Islet precursor cell (in vitro differentiated cells): ENCODE measurements at places on chromosomes 11 and 22.

GRCh38 chr11:1309498-1310317 lies at the start of gene TOLLIP:
Gene TOLLIP, minus strand, starts transcription at chr11:1309632. Its CDS starts 134 bp downstream, at chr11:1309498.
- DNase-seq, result peak; percentile 97

- no peak for DNase-seq
Measured at GRCh38 chr22:50272044-50272802, 2.0 kb upstream of the MAPK11 start.

- DNase-seq, result no peak
Measured at GRCh38 chr11:120500414-120501071, 11.0 kb upstream of the GRIK4 start.

GRCh38 chr11:12016246-12016645 lies 7.8 kb upstream of the DKK3 start:
- DNase-seq, result no peak

DNA sequence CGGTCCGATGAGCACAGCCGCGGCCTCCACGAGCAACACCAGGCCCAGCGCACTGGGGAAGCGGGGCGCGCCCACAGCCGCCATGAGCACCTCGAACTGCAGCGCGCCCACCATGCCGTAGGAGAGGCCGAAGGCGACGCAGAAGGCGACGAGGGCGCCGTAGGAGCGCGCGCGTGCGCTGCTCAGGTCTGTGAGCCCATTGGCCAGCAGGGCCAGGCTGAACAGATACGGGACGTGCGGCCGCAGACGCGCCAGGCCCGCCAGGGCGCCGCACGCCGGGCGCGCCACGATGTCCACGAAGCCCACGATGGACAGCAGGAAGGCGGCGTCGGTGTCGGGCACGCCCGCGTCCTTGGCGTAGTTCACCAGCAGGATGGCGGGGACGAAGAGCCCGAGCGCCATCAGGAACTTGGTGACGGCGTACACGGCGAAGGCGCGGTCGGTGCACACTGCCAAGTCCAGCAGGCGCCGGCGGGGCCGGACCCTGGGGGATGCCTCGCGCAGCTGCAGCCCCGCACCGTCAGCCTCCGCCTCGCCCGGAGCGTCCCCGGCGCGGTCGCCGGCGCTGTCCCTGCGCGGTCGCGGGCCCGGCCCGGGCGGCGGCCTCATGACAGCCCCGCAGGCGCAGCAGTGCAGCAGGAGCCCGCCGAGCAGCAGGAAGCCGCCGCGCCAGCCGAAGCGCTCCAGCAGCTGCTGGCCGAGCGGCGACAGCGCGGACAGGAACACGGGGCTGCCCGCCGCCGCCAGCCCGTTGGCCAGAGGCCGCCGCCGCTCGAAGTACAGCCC lies 2.9 kb downstream of the SLC16A8 start:
- peak; percentile 72 for DNase-seq

- no peak for DNase-seq
Measured at GRCh38 chr11:79367844-79368243, 73.0 kb downstream of the TENM4 start.

DNA sequence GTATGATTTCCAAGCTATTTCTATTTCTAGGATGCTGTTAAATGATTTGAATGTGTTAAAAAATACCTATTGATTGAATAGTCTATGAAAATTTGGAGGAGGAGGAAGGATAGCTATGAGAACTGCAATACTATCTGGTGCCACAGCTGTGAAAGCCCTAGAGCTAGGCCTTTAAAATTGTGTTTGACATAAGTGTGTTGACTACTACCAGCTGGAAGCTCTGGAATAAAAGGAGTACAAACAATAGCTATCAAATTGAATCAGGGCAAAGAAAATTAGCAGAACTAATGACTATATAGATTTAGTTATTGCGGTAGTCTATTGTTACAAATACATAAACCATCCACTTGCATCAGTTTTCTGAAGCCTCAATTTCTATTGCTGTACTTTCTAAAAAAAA lies 124.8 kb upstream of the CNTN5 start:
- DNase-seq, result no peak

GRCh38 chr22:46824980-46825544 lies 62.6 kb downstream of the TBC1D22A start:
- DNase-seq, result no peak

DNA sequence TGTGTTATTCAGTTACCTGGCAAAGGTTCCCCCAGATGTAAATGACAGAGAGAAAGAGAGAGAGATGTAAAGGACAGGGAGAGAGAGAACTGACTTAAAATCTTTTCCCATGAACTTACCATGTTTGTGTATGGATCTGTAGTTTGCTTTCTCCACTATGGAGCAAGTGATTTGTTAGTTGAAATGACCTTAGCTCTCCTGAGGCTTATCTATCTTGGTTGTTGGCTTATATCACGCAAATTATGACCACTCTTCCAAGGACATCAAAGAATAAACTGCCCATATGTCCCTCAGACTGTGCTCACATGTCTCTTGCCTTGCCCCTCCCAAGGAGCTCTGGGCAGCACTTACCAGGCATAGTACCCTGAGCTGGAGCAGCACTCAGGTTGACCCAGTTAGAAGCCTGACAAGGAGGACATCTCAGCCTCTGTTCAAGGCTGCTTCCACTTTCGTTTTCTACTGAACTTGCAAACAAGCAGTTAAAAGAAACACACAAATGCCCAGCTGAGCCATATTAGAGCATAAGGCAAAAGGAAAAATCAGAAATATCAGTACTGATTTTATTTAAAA lies 95.3 kb upstream of the RCN1 start:
- no peak for DNase-seq

- DNase-seq, result no peak
Measured at GRCh38 chr11:114354076-114354475, 46.2 kb downstream of the C11orf71 start.

- DNase-seq, result peak; percentile 67
Measured at GRCh38 chr11:78019808-78020207, 3.3 kb downstream of the KCTD14 start.

DNA sequence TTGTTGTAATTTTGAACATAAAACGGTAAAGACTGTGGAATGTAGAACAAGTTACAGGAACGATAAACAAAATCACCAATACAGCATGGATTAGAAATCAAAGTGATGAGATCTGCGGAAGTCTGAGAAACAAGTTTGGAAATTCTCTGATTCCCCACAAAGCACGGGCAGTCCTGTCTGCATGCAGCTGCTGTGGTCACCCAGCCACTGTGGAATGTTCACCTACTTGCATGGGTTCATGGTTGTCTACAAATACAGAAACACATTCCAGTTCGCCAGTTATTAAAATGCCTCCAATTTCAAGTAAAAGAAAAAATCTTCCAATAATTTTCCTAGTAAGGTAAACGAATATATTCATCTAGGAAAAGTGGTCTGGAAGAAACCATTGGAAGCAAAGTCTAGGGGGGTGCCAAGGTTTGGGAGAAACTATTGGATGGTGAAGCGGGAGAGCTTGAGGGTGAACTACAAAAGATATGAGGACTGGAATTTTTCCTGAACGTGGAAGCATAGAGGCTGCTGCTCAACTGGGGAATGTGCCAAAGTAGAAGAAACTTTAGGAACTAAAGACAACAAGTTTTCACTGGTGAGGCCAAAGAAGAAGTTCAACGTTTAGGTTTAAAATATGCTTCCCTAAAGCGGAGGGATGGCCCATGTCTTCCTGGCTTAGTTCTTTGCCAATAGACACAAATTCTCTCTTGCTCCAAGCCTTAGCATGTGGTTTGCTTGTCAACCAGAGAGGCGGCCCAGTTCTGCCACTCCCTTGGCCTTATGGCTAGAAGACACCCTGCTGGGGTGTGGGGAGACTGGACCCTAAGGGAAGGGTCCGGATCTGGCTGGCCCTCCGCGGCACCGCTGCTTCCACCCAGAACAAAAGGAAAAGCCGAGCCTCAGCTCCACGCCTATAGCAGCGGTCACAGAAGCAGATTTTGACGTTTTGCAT lies 70.2 kb downstream of the CTTN start:
- DNase-seq, result no peak

DNA sequence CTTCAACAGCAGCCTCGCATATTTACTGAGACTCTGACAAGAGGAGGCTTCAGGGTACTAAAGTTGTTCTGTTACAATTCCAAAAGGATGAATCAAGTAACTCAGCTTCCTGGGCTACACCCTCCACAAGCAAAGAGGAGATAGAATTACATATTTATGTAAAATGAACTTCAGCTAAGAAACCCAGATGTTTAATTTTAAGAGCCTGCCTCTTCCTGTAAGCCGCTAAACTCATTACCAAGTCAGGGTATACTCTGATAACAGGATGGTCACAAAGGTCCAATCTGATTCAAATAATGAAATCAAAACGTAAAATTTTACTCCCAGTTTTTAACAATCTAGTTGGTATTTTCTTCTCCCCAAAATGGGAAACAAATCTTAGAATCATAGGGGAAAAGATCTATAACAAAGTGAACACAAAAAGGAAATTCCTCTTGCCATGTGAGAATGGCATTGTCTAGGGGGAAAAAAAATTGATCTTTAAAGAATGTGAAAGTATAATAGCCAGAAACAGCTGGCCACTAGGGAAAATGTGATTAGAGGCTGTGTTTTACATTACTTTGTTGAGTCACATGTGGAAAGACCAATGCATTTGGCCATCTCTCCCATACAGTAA lies 30.9 kb downstream of the CHEK2 start:
- DNase-seq, result no peak

GRCh38 chr11:62794201-62794775 lies 2.5 kb upstream of the TMEM223 start:
- peak; percentile 76 for DNase-seq

DNA sequence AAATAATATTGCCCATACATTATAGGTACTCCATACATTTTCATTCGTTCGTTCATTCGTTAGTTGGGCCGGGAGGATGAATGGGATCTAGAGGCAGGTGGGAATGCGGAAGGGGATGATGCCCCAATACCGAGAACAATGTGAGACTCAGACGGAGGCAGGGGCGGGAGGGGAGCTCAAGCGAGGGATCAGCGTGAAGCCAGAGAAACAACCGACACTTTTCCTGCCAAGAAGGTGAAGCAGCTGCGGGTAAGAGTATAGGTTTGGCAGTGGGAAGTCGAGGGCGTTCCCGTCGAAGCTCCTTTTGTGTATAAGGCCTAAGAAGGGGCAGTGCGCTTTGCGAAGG lies 1.1 kb upstream of the ARHGEF17 start:
- DNase-seq, result no peak

GRCh38 chr22:42928969-42929837 lies 72.1 kb upstream of the ARFGAP3 start:
- no peak for DNase-seq

DNA sequence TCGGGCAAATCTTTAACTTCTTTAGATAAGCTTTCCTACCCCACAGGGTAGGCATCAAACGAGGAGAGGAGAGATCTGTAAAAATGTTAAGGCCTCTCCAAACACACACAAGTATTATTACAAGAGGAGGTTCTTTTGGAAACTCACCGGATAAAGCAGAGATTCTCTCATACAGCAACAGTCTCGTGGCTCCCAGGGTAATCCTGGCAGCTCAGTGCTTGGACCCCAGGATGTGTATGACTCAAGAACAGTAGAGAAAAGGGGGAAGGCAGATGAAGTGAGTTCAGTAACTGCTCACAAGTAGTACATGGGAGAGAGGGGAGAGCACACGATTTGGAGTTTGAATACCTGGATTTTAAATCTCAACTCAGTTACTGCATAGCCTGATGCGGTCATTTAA lies 120.9 kb downstream of the FEZ1 start:
- DNase-seq, result no peak
